ENCODE measurements at places on chromosomes 7 and 10.

DNA sequence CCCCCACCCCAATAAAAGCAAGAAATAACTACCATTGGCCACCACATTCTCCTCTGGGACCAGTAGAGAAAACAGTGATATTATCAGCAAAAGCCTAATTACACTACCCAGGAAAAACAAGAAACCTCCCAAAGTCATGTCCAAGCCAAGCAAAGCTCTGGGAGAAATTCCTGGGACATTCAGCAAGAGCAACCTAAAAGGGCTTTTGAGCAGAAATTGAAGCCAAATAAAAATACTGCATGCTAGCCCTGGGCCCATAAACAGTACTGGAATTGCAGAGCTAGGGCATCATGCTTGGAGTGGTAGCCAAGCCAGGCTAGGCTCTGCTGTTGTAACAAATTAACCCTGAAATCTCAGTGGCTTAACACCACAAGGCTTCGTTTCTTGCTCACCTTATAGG is 347.9 kb downstream of the LRMDA start:
- no peak for DNase-seq

- no peak for DNase-seq
Observed at GRCh38 chr10:59857049-59857448, 49.3 kb downstream of the CCDC6 start.

DNA sequence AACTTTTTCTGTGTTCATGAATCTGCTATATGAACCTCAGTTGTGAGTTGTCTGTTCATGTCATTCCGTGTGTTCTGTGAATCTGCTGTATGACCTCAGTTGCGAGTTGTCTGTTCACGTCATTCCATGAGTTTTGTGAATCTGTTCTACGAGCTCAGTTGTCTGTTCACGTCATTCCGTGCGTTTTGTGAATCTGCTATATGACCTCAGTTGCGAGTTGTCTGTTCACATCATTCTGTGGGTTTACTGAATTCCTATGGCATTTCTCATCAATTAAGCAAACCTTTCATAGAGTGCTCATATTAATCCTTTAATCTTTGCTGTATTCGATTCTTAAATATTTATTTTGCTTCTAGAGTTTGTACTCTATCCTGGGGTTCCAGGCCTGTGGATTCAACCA is 150.6 kb downstream of the DIP2C start:
- no peak for DNase-seq

GRCh38 chr7:116733924-116734580 is 62.1 kb downstream of the MET start:
- DNase-seq, result no peak

GRCh38 chr10:60739558-60739957 is 38.7 kb upstream of the CDK1 start:
- DNase-seq, result no peak
